ENCODE measurements at places on chromosomes 5 and 9. TPM values are rescaled to one million over a fixed set of nuclear protein-coding genes. Genes with fewer than 3 reads are reported as not detected.

GRCh38 chr9:38274800-38275199 is 117.7 kb upstream of the ALDH1B1 start:
- no peaks in the 10 kb centered on the region for H3K27me3 ChIP-seq
- H3K27ac ChIP-seq, result no peak overlapping the region
- no peak for DNase-seq
- H3K36me3 ChIP-seq, result no peaks in the 10 kb centered on the region
- no peak overlapping the region for H3K4me3 ChIP-seq

The ASPN gene
- not detected for polyA plus RNA-seq

DNA sequence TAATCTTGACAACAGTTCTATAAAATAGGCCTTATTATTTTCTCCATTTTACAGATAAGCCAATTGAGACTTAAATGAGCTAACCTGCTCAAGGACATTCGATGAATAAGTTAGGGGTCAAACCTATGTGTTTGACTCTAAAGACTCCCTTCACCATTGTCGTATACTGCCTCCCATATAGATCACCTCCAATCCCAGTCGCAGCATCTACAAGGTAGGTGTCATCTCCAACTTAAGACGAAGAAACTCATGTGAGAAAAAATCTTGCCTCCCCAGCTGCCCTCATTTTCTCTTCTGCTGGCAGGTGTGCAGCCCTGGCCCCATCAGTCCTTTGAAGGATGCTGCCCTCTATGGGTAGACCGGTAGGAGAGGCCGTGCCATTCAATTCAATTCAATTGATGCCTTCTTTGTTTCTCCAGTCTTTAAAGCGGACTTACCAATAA is 75.2 kb upstream of the SMARCA2 start:
- no peak for DNase-seq
- peaks cover 4% of the 10 kb centered on the region for H3K27me3 ChIP-seq

DNA sequence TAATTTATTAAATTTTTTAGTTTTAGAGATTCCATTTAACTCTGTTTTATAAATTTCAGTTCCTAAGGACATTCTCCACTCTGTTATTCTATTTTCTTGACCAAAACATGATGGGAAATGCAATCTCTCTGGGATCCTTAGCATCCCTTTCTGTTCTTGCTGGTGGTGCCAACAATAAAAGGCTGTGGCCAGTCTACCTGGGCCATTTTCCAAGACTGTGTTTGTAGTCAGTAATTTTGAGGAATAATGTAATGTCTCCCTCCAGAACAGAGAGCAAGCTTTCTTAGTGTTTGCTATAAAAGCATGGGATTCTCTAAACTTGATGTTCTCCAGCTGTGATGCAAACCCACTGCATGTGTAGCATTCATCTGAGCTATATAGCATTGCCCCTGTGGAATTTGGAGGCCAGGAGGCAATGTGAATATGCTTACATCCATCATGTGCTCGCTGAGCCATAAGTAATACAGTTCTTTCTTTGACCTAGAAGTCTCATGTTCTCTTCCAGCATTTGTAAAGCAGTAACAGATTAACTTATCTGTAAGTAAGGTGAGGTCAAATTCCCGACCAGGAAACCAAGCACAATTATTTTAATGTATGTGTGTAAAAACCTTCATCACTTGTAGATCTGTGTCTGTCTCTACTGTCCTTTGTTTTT is 211.5 kb upstream of the TAS2R1 start:
- H3K27me3 ChIP-seq, result no peaks in the 10 kb centered on the region
- no peak overlapping the region for H3K4me3 ChIP-seq
- no peak for DNase-seq
- no peak overlapping the region for H3K27ac ChIP-seq
- H3K4me1 ChIP-seq, result no peaks in the 10 kb centered on the region
- no peaks in the 10 kb centered on the region for H3K36me3 ChIP-seq

DNA sequence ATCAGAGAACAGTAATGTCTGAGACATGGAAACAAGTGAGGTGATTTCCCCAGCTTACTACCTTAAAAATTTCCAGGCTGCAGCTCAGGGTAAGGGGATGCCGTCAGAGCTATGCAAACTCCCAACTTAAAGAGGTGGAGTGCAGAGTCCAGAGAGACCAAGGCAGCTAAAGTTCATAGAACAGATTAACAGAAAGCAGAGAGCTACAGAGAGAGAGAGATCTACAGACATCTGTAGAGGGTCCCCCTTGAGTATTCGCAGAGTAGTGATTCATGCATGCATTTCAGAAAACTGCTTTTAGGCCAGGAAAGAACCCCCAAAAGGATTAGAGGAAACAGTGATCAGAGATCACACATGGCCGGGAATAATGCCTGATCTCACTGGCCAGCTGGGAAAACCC is 306.2 kb upstream of the PUM3 start:
- no peaks in the 10 kb centered on the region for H3K36me3 ChIP-seq
- H3K27me3 ChIP-seq, result peaks cover 5% of the 10 kb centered on the region
- H3K4me3 ChIP-seq, result no peak overlapping the region
- H3K4me1 ChIP-seq, result no peaks in the 10 kb centered on the region
- H3K27ac ChIP-seq, result no peak overlapping the region

GRCh38 chr9:90881648-90882047 is 80.0 kb downstream of the SYK start:
- H3K27me3 ChIP-seq, result no peaks in the 10 kb centered on the region
- no peak overlapping the region for H3K4me3 ChIP-seq
- DNase-seq, result no peak
- no peak overlapping the region for H3K27ac ChIP-seq

GRCh38 chr5:14249258-14250082 is 106.3 kb downstream of the TRIO start:
- no peaks in the 10 kb centered on the region for H3K27me3 ChIP-seq
- no peaks in the 10 kb centered on the region for H3K4me1 ChIP-seq
- no peak overlapping the region for H3K27ac ChIP-seq
- DNase-seq, result no peak

The GRXCR2 gene
- polyA plus RNA-seq, result not detected

DNA sequence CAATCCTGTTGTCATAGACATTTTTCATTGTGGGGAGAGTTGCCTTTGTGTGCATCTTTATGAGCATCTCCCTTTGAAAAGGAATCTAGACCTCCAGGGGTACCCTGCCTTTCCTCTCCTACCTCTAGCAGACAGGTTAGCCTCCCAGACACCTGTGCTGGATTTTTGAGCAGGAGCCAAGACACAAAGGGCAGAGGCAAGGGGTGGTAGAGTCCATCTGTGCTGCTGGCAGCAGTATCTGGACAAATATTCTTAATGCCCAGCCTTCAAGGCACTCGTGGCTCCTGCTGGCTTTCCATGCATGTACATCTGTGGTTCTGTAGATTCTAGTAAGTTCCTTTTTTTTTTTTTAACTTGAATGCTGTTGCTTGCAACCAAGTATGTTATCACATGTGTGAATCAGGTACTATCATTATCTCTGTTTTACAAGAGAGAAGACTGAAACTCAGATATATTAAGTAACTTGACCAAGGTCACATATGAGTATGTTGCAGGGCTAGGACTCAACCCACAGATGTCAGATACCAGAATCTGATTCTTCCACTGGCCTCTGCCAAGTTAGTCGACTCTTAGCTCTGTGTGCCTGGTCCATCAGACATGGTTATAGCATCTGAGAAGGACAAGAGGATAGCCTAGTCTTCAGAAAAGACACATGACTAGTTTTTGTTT is 32.9 kb upstream of the GPR151 start:
- no peaks in the 10 kb centered on the region for H3K4me1 ChIP-seq
- no peak for DNase-seq
- peaks cover 6% of the 10 kb centered on the region for H3K27me3 ChIP-seq
- H3K27ac ChIP-seq, result no peak overlapping the region
- no peaks in the 10 kb centered on the region for H3K36me3 ChIP-seq
- no peak overlapping the region for H3K4me3 ChIP-seq

The GARIN3 gene
- polyA plus RNA-seq, result not detected

The IL11RA gene
- polyA plus RNA-seq, result 5.1 TPM

DNA sequence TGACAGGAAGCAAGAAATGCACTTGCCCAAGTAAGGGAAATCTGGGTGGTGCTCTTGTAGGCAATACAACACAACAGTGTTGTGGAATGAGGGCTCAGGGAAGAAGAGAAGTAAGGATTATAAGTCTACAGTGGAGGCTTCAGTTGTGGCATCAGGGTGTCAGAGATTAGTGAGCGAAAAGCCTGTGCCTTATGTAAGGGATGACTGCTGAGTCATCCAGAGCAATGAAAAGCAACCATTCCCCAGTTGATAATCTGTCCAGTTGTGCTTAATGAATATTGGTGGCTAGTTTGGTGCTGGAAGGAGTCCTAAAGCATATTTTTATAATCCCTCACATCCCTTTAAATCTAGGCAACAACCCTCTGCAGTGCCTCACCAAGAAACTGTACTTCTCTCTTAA is 42.0 kb downstream of the FBXO38 start:
- H3K27ac ChIP-seq, result peak overlapping the region; percentile 56
- DNase-seq, result no peak

The SLC6A18 gene
- not detected for polyA plus RNA-seq

DNA sequence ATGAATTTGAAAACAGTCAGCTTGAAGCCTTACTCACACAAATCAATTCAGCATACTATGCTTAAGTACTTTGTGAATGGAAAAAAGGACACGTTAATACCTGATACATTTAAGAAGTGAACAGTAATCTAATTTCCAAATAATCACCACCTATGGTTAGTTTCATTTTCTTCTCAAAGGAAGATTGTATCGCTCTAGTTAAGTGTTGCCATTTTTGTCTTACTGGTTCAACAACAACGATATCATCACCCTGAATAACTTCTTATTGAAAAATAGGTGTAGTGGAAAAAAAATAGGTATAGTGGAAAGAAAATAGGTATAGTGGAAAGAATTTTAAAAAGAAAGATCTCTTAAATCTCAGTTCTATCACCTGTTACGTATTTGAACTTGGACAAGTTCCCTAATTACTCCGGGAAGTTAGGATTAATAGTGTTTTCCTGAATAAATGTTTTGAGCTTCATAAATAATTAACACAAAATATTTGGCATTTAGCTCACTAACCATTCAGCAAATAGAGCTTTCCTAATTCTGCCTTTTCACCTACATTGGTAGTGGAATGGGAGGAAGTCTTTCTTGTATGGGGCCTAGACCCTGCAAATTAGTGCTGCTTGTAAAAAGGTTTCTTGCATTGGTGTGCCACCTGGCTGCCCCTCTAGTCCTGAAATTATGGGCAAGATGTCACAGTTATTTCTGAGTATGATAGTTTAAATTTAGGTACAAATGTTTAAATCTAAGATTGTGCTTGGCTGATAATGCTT is 502.6 kb upstream of the NMUR2 start:
- no peaks in the 10 kb centered on the region for H3K36me3 ChIP-seq
- no peaks in the 10 kb centered on the region for H3K4me1 ChIP-seq

DNA sequence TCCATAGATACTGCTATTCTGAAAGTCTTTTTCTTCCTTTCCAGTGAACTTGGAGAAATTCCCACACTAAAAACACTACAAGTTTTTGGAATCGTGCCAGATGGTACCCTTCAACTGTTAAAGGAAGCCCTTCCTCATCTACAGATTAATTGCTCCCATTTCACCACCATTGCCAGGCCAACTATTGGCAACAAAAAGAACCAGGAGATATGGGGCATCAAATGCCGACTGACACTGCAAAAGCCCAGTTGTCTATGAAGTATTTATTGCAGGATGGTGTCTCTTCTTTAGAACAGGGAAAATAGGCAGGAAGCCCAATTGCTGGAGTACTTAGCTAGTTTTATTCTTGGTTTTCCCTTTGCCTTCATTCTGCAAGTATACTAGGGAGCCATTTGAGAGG is 29.9 kb downstream of the SKP2 start:
- H3K4me1 ChIP-seq, result no peaks in the 10 kb centered on the region
- no peak for DNase-seq
- peaks cover 51% of the 10 kb centered on the region for H3K36me3 ChIP-seq
- H3K27ac ChIP-seq, result no peak overlapping the region

The WDR31 gene
- polyA plus RNA-seq, result 0.62 TPM

The ZBED3 gene
- 8.9 TPM for polyA plus RNA-seq

The NMUR2 gene
- not detected for polyA plus RNA-seq

The PCDHGA5 gene
- polyA plus RNA-seq, result not detected

DNA sequence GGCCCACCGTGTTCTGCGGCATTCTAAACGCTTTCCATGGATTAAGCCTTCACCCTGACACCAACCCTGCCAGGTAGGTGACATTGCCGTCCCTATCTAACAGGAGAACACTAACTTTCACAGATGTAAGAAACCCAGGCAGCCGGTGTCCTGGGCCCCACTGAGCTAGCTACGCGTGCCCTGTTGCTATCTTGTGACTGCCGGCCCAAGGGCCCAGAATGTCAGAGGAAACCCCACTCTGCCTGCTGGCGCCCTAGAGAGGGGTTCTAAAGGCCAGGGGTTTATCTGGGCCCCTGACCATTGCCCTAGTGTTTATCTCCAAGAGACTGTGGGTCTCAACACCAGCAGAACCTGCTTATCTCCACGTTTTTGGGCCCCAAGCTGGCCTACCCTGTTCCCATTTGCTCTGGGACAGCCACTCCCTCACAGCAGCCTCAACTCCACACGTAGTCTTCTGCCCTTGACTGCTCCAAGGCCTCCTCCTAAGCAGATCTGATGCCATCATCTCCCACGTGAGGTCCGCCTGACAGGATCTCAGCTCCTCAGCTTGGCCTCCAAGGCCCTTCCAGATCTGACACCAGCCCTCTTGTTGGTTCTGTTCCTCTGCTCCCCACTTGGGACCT is 18.1 kb upstream of the ZBTB34 start:
- no peak overlapping the region for H3K4me3 ChIP-seq
- peak overlapping the region; percentile 50 for H3K27ac ChIP-seq

The COL15A1 gene
- not detected for polyA plus RNA-seq

The DPYSL3 gene
- polyA plus RNA-seq, result not detected

GRCh38 chr9:12719431-12719830 is 26.2 kb downstream of the TYRP1 start:
- no peak overlapping the region for H3K4me3 ChIP-seq
- H3K36me3 ChIP-seq, result no peaks in the 10 kb centered on the region
- H3K27ac ChIP-seq, result no peak overlapping the region
- no peak for DNase-seq
- no peaks in the 10 kb centered on the region for H3K4me1 ChIP-seq

GRCh38 chr5:100311806-100312205 is 223.4 kb upstream of the FAM174A start:
- H3K27me3 ChIP-seq, result no peaks in the 10 kb centered on the region
- H3K4me1 ChIP-seq, result no peaks in the 10 kb centered on the region
- H3K27ac ChIP-seq, result no peak overlapping the region
- H3K4me3 ChIP-seq, result no peak overlapping the region

- DNase-seq, result peak; percentile 79
- peaks cover 26% of the 10 kb centered on the region for H3K36me3 ChIP-seq
- no peaks in the 10 kb centered on the region for H3K27me3 ChIP-seq
- H3K27ac ChIP-seq, result peak overlapping the region; percentile 98
- H3K4me1 ChIP-seq, result peaks cover 44% of the 10 kb centered on the region
These were observed 2.7 kb downstream of the GCNT4 start for GRCh38 chr5:75049456-75050351.

- DNase-seq, result no peak
- H3K4me3 ChIP-seq, result no peak overlapping the region
- H3K36me3 ChIP-seq, result no peaks in the 10 kb centered on the region
- no peak overlapping the region for H3K27ac ChIP-seq
These were observed 69.9 kb downstream of the MAMDC2 start for GRCh38 chr9:70113403-70114022.

- H3K36me3 ChIP-seq, result peaks cover 3% of the 10 kb centered on the region
- H3K27ac ChIP-seq, result no peak overlapping the region
- DNase-seq, result no peak
- no peak overlapping the region for H3K4me3 ChIP-seq
- H3K4me1 ChIP-seq, result peaks cover 12% of the 10 kb centered on the region
- no peaks in the 10 kb centered on the region for H3K27me3 ChIP-seq
These were observed 142.0 kb downstream of the ZCCHC7 start for GRCh38 chr9:37262410-37262809.
